ENCODE measurements at places on chromosomes 13 and 19.

- DNase-seq, result no peak
Observed at GRCh38 chr19:48890551-48890950, 8.0 kb downstream of the TULP2 start.

DNA sequence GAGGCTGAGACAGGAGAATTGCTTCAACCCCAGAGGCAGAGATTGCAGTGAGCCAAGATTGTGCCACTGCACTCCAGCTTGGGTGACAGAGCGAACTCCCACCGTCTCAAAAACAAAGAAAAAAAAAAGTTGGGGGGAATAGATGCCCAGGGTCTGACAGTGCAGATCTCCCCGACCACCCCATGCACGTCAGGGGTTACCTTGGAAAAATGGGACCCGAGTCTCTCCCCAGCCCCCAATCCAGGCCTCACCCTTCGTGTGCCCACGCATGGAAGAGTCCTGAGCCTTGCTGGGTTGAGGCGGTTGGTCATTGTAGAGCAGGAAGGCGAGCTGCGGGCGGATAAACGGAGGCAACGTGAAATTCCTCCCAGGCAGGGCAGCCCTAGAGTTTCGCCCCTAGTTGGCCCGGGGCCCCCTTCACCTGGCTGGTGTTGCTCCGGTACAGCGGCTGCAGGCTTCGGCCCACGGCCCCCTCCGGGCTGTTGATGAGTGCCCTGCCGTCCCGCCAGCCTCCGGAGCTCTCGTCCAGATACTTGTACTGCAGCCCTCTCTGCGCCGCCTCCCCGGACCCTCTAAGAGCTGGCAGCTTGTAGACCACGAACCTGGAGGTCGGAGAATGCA lies 588 bp downstream of the DNASE2 start:
- no peak for DNase-seq

DNA sequence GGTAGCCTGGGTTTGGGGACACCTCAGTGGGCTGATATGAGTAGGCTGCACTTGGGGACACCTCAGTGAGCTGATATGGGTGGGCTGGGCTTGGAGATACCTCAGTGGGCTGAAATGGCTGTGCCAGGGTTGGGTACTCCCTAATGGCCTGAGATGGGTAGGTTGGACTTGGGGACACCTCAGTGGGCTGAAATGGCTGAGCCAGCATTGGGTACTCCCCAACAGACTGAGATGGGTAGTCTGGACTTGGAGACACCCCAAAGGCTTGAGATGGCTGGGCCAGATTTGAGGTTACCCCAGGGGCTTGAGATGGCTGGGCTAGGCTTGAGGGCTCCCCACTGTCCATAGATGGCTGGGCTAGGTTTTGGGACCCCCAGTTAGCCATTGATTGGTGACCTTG lies 12.1 kb downstream of the IQCN start:
- no peak for DNase-seq

- DNase-seq, result no peak
Observed at GRCh38 chr19:24000656-24001055, 86.0 kb downstream of the ZNF726 start.

DNA sequence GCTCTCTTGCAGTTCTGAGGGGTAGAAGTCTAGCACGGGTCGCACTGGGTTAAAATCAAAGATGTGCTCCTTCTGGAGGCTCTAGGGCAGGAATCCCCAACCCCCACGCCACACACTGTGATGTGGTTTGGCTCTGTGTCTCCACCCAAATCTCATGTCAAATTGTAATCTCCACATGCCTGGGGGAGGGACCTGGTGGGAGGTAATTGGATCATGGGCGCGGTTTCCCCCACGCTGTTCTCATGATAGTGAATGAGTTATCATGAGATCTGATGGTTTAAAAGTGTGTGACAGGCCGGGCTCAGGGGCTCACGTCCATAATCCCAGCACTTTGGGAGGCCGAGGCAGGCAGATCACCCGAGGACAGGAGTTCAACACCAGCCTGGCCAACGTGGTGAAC lies 26.6 kb upstream of the CALM3 start:
- no peak for DNase-seq

DNA sequence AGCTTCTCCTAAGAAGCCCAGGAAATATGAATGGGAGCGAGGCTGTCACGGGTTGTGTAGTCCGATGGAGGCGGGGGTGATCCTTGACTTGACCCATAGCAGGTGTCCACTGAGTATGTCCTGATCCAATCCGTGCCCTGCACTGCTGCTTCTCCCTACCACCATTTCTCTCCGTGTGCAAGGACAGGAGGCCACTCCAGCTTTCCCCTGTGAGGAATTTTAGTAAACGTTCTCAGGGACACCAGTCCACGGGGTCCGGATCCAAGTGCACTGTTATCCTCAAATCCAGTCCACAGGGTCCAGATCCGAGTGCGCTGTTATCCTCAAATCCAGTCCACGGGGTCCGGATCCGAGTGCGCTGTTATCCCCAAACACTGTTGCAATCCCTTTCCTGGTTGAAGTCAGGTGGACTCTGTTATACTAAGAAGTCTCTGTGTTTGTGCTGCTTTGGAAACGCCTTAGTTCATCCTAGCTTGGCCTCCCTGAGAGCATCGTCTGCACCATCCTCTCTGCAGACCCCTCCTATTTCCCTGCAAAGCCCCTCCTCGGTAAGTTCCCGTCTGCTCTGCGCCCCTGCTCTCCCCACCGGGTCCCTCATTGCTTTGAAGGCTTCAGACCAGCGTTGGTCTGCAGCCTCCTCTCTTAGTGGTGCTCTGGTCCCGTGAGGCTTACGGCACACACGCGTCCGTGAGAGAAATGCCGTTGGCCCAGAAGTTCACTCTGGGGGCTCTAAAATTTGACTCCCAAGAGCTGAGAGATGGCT lies 303.5 kb downstream of the TEX29 start:
- no peak for DNase-seq

GRCh38 chr13:43684963-43685725 lies 101.6 kb downstream of the ENOX1 start:
- DNase-seq, result no peak

GRCh38 chr19:44644402-44645016 lies 799 bp downstream of the PVR start:
- DNase-seq, result no peak

DNA sequence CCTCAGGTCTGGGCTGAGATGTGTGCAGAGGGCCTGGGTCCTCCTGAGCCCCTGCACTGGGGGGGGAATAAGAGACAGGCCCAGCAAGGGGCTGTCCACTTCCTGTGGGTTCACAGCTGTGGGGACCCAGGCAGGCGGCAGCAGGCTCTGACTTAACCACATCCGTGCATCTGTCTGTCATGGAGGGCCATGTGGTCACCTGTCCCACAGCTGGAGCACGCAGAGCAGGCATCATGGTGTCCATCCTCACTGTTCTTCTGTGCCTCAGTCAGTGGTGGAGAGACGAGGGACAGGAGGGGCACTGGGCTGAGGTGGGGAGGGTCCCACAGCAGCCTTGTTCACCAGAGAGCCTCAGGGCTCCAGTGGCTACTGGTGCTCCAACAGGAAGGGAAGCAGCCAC lies 16.3 kb upstream of the KIR3DL3 start:
- no peak for DNase-seq

GRCh38 chr19:34178274-34178610 lies 5.9 kb downstream of the LSM14A start:
- DNase-seq, result no peak

DNA sequence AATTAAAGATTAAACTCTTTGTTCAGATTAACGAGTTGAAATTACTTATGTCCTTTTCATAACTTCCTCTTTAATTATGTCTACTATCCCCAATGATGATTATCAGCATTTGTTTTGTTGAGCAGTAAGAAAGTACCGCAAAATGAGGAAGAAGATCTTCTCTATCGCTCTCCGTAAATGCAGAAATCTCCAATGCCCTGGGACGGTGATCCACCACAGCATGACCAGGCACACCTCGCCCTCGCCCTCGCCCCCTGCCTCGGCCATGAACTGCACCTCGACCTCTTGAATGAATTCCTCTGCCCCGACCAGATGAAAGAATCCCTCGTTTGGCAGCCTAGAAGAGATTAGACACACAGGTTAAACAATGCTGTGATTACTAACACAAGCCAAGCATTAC lies 69.1 kb downstream of the RBM26 start:
- no peak for DNase-seq

DNA sequence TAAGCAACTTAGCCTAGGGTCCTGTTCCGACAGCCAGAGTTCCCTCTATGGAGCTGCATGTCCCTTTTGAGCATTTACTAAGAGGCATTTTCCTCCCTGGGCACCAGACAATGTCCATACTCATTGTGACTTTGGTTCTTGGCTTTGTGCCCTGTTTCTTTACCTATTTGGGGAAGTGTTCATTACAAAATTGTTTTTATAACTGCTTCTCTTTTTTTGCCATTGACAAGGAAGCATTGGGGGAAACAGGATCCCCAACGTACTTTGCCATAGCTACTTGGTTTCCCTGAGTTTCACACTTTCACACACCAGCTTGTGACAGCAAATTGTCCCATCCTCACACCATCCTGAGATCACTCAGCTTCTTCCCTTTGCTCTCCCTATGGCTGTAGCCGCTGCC lies 81.1 kb upstream of the SIAH3 start:
- no peak for DNase-seq

- DNase-seq, result no peak
Observed at GRCh38 chr13:100461309-100462030, 127.1 kb downstream of the GGACT start.

- no peak for DNase-seq
Observed at GRCh38 chr19:12727745-12728433, 4.2 kb upstream of the TNPO2 start.

GRCh38 chr13:31885994-31886393 lies 145.6 kb upstream of the FRY start:
- no peak for DNase-seq

- no peak for DNase-seq
Observed at GRCh38 chr19:41373993-41374392, 2.3 kb upstream of the TMEM91 start.

- DNase-seq, result no peak
Observed at GRCh38 chr19:29735829-29736228, 20.8 kb upstream of the C19orf12 start.

DNA sequence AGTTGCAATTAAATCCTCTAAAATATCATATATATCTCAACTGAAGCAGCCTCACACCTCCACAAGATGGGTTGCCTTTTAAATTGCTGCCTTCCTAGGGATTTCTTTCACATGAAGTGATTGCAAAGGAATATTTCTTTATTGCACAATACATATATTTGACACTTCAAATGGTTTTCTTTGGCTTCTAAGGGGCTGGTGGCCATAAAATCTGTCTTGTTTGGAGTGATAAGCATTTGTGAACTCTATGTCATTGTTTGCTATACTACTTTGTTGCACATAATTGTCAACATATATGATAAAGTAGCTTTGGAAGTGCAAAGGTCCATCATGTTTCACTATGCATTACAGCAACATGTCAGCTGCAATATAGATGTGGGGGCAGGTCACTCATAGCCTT lies 2380.9 kb downstream of the PCDH9 start:
- DNase-seq, result no peak

- DNase-seq, result no peak
Observed at GRCh38 chr13:91123456-91124127, 223.9 kb upstream of the MIR17HG start.

DNA sequence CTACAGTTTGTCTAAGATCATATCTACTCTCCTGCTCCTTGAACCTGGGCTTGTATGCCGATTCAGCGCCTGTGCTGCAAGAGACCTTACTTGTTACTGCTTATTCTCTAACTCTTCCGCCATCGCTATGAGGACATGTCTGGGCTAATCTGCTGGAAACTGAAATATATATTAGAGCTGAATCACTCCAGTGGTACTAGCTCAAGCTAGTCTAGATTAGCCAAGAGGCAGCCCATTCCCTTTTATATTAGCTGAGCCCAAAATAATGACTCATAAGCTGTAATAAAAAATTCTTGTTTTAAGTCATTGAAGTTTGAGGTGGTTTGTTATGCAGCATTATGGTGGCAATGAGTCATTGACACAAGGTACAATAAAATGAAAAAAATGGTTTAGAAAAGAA lies 52.8 kb downstream of the SLC6A16 start:
- no peak for DNase-seq

DNA sequence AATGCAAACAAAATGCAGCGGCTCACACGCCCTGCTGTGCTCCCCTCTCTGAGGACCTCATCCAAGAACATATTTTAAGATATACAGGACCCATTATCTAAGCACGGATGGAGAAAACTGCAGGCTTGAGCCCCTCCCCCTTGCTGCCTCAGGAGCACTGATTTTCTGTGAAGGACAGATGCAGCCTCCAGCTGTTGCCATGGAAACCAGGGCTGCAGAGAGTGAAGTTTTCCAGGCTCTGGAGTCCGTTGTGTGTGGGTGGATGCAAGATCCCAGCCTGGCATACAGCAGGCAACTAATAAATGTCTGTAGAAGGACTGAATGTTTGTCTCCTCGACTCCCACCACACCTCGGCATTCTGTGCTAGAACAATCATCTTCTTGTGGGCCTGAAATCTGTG lies 105.6 kb upstream of the PEG3 start:
- DNase-seq, result no peak

- DNase-seq, result peak; percentile 13
Observed at GRCh38 chr19:12331211-12331941, 2.1 kb downstream of the ZNF563 start.

DNA sequence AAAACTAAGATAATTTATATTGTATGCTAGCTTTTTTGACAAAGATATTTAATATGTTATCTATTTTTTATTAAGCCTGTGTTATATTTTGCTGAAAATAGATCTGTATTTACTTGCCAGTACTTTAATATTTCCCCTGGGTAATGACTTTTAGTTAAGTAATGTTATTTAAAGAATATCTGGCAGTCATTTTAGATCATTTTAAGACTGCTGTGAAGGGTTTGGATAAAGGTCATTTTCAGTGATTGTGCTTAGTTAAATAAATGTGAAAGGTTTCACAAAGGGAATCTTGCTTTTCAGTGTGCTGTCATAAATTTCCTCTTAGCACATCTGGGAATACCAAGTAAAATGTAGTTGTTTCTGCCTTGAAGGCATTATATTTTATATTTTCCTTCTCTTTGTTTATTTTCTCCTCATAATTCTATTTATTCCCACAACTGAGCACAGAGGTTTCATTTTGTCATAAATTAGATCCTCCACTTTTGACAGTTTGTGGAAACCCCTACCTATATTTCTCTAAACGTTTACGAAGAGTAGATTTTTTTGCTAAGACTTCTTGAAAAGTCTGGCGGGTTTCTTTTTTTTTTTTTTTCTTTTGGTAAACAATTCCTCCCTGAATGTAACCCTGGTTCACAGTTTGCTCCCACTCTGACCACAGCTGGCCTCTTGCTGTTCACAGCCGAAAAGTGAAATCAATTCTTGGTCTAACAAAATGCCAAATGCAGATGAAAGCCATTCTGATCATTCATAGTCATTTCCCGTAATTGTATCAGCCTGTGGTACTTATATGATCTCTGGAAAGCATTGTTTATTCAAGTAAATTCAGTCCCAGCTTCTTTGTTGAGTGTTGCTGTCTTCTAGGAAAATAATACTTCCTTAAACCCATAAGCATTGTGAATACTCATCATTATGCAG lies 87.8 kb downstream of the MAB21L1 start:
- DNase-seq, result no peak

- DNase-seq, result no peak
Observed at GRCh38 chr19:10550336-10550735, 6.6 kb downstream of the ATG4D start.

GRCh38 chr19:47694466-47695273 lies 18.6 kb upstream of the EHD2 start:
- no peak for DNase-seq
